Fibroblast of skin of right quadriceps (primary cell): ENCODE measurements at places on chromosomes 1 and 21.

DNA sequence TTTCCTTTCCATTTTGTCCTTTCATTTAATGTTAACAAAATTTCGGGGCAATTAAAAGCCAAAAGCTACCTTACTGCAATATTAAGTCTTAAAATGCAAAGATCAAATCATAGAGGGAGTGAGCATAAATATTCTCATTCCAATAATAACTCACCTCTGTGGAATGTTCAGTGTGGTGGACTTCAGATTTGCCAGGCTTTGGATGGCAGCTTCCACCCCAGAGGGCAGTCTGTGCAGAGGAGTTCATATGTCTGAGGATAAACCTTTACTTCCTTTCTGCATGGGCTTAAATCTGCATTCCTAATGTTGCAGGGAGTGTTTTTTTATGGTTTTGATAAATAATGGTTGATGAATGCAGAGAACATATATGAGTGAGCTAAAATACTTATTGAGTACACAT is 16.3 kb downstream of the KIAA0040 start:
- no peak for DNase-seq

- DNase-seq: no peak
These were observed 19.1 kb downstream of the ASTN1 start for GRCh38 chr1:177145106-177146070.

DNA sequence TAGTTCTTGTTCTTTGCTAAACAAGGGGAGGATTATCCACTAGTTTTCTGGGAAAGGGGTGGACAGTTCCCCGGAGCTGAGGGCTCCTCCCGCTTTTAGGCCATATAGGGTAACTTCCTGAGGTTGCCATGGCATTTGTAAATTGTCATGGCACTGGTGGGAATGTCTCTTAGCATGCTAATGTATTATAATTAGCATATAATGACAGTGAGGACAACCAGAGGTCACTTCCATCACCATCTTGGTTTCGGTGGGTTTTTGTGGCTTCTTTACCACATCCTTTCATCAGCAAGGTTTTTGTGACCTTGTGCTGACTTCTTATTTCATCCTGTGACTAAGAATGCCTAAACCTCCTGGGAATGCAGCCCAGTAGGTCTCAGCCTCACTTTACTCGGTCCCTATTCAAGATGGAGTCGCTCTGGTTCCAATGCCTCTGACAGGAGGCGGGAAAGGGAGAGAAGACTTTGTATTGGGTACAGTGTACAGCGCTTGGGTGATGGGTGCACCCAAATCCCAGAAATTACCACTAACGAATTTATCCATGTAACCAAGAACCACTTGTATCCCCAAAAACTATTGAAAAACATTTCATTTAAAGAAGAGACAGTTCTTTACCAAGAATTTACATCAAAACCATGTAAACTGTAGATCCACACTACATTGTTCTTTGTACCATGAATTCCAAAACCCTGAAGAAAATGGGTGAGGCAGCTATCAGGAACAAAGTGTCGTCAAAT is 8.7 kb upstream of the SLC2A5 start:
- DNase-seq: peak; percentile 78

DNA sequence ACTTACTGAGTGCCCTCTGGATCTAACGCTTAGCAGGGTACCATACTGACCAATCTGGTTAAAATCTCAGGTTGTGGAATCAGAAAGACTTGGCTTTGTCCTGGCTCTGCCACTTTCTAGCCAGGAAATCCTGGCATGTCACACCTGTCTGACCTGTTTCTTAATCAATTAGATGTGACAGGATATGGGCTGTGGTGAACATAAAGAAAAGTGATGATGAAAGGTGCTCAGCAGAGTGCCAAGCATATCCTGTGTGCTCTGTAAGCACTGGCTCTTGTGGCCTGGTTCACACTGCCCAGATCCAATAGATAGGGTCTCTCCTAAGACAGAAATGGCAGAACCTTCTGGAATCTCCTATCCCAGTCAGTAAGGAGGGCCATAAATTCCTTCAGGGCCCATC is 53.9 kb downstream of the PHC2 start:
- no peak for DNase-seq

GRCh38 chr1:14334336-14335176 is 263.9 kb upstream of the KAZN start:
- peak; percentile 32 for DNase-seq

- DNase-seq: no peak
These were observed 6.3 kb upstream of the PADI1 start for GRCh38 chr1:17198476-17199258.

DNA sequence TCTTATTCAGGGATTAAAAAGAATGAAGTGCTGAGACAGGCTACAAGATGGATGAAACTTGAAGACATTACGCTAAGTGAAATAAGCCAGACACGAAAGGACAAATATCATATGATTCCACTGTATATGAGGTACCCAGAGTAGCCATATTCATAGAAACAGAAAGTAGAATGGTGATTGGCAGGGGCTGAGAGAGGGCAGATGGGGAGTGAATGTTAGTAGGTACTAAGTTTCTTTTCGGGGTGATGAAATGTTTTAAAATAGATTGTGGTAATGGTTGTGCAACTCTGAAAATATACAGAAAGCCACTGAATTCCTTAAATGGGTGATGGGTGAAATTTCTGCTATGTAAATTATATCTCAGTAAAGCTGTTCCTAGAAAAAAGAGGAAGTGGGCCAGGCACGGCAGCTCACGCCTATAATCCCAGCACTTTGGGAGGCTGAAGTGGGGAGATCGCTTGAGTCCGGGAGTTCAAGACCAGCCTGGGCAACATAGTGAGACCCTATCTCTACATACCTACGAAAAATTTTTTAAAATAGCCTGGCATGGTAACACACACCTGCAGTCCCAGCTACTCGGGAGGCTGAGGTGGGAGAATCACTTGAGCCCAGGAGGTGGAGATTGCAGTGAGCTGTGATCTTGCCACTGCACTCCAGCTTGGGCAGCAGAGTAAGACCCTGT is 15.9 kb downstream of the SLC27A3 start:
- peak; percentile 94 for DNase-seq

DNA sequence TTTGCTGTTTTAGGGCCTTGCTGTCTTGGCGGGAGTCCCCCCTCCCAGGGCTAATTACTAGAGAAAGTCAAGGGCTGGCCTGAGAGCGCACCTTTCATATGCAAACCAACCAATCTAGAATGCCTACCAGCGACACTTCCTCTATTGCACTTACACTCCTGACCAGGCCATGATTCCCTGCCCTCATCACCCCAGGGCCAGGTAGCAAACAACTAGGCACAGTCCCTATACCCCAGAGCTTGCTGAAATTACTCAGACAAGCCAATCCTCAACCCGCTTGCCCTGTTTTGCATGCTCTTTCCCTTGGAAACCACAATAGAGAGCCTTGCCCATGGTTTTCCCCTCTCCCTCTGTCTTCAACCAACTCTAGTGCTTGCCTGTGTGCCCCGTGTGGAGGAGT is 70.3 kb downstream of the URB2 start:
- DNase-seq: no peak

- peak; percentile 66 for DNase-seq
These were observed 13.8 kb upstream of the NASP start for GRCh38 chr1:45569962-45570581.

DNA sequence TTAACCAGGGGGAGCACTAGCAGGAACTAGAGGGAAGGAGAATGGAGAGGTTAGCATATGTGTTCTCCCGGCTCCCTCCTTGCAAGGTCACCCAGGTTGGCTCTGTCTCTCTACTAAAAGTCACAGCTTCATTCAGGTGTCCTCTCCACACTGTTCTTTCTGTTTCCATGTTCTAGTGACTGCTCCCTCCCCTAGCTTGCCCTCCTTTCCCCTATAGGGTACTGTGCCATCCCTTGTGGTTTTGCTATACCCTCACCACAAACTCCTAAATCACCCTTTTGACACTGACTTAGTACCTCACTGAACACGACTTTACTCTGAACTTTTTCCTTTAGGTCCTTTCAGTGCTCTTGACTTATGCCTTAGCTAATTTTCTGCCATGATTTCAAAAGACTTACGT is 389.3 kb downstream of the ST6GALNAC3 start:
- no peak for DNase-seq

GRCh38 chr21:33101300-33101911 is 31.5 kb downstream of the OLIG1 start:
- DNase-seq: no peak

DNA sequence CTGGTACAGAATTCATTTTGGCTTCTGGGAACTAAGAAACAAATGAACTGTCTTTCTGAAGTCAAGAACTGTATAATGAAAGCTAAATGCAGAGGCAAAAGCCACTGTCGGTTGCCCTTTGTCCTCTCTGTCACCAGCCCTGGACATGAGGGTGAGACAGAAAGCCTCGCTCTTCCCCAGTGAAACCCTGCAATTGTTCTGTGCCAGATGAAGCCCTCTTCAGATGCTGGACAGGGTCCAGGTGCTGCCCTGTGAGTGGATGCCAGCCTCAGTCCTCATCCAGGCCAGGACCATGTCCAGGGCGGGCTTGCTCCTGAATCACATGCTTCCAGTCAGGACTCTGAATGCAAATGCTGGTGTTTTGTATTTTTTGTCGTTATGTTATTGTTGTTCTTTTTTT is 138.7 kb downstream of the RUNX1 start:
- DNase-seq: no peak

- peak; percentile 47 for DNase-seq
These were observed 24.8 kb upstream of the SLC45A1 start for GRCh38 chr1:8293118-8293517.

GRCh38 chr1:232872738-232873137 is 67.5 kb downstream of the MAP10 start:
- DNase-seq: no peak

DNA sequence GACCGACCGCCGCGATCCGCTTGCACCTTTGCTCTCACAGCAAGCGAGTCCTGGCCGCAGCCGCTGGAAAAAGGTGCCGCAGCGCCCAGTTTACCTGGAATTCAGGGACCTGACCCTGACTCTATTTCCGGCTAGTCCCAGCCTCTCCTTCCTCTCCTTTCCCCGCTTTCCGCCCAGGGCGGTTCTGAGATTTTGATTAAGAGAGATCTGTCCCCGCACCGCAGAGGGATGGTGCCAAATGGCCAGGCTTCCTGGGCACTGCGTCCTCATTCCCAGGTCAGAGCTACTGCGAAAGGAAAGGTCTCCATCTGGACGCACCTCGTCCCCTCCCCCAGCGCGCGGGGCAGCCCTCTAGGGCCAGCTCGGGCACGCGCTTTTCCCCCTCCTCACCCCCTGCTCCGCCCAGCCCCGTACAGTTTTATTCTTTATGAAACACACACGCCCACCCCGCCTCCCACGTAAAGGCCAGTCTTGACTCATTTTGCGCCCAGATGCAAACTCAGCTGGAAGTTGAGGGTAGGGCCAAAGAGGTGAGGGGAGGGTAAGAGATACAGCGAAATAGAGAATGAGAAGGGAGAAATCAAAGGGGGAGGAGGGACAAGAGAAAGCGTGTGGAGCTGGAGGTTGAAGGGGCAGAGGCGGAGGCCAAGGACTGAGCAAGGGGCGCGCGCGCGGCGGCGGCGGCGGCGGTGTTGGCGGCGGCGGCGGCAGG is 411.8 kb upstream of the ESRRG start:
- no peak for DNase-seq

DNA sequence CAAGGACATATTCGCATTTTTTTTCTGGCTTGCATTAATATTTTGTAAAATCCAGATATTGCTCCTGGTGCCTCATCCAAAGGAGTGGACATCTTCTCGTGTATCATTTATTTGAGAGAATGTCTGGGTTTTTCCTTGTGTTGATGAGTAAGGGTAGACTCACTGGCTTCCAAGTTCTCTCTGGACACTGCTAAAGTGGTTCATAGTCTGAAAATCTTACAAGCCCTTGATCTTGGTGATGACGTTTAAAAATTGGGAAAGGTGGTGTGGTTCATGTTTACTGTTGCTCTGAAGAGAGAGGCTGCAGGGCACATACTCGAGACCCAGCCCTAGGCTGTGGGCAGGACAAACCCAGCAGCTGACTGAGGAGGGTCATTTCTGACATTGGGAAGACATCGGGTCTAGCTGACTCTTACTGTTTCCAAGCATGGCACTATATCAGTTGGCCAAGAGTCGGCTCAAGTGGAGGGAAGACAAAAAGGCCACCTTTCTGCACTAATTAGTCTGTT is 296.2 kb downstream of the LMX1A start:
- DNase-seq: no peak

- no peak for DNase-seq
These were observed 221.6 kb upstream of the POU3F1 start for GRCh38 chr1:38268226-38268625.

GRCh38 chr1:81455481-81455880 is 345.3 kb upstream of the ADGRL2 start:
- no peak for DNase-seq

DNA sequence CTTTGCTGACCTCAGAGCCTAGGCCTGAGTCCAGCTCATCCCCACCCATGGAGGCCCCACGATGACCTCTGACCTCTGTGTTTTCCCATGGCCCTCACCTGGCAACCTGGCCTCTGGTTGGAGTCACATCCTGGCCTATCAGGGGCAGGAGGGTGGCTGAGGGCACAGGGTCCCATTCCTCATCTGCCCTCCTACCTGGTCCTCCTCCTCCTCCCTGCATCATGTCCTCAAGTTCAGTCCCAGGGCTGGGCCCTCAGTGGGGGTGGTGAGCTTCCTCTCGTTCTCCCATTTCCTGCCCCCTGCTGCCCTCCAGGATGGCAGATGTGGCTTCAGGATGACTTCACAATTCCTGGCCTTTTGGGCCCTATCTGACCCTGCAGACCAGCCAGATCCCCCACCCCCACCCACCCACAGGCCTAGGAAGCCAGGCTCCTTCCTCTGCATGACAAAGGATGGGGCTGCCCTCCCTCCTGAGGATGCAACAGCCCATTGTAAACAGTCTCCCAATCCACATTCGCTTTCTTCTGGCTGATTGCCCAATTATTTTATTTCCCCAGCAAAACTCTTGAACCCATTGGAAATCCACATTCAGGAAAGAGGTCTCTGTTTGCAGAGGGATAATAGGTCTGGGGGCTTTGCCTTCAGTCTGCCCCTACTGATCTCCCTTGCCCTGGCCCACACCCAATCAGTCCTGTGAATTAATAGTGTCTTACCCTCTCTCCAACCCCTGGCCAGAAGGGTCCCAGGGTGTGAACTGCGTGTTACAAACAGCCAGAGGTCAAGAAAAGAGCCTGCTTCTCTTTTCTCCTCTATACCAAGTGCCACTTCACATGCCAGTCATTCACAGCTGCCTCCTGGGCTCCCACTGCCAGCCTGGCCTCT is 10.3 kb upstream of the LEFTY1 start:
- DNase-seq: no peak

GRCh38 chr21:17690078-17690494 is 77.4 kb upstream of the BTG3 start:
- DNase-seq: no peak

DNA sequence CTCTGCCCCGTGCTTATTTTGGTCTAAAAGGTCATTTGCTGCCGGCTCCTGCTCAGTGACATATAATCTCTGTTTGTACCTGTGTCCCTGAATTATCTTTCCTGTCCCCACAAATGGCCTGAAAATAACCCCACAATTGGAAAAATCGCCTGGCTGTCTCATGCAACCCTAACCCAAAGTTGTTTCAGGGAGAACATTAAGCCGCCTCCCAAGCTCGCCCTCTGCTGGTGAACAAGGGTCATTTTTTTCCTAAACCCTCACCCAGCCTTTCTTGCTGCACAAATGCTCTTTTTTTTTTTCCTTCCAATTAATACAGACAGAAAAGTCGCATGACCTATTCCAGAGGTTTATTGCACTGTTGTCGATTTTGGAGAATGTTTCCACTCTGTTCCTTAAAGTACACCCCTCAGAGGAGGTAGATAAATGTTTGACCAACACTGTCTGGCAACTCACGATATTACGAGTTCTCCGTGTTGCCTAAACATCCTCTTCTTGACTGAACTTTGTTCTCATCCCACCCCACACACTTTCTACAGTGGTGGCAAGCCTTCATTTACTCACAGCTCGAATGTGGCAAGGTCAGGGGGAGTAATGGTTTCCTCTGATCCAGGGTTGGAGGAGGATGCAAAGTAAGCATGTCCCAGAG is 148.7 kb downstream of the ZZZ3 start:
- peak; percentile 79 for DNase-seq

GRCh38 chr1:2965676-2966075 is 55.6 kb upstream of the ACTRT2 start:
- no peak for DNase-seq
